ENCODE measurements at places on chromosomes 12 and 14. TPM values are rescaled to one million over a fixed set of nuclear protein-coding genes. Genes with fewer than 3 reads are reported as not detected.

MYO1H gene
- not detected for total RNA-seq

MYF5 gene
- not detected for total RNA-seq

KRT6C gene
- total RNA-seq, result not detected

SLIRP gene
- total RNA-seq, result 323 TPM

CIDEB gene
- not detected for total RNA-seq

FBXL14 gene
- 9.1 TPM for total RNA-seq

NPAS3 gene
- 1.9 TPM for total RNA-seq

SAV1 gene
- total RNA-seq, result 10.6 TPM

TMEM119 gene
- total RNA-seq, result 24.2 TPM

RPL10L gene
- total RNA-seq, result not detected

- DNase-seq, result no peak
Observed at GRCh38 chr12:27210187-27210586, 33.9 kb upstream of the STK38L start.

DNA sequence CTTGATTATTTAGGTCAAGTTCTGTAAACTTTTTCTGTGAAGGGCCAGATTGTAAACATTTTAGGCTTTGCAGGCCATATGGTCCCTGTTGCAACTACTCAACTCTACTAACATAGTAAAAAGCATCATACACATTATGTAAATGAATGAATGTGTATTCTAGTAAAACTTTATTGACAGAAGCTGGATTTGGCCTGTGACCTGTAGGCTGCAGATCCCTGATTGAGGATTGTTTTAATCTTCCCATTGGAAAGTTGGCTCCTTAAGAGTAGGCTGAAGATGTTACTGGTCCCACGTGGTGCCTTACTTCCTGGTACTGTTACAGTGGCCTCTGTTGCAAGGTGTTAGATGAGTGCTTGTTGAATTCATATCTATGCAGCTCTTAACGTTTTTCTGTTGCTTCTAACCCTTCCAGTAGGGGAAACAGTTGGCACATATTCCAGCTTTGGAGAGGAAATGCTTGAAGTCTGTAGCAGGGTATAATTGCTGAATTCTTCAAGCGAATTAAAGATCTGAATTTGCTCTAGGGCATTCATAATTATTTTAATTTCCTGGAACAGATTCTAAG, 133.6 kb upstream of the DNM1L start:
- no peak for DNase-seq

DNA sequence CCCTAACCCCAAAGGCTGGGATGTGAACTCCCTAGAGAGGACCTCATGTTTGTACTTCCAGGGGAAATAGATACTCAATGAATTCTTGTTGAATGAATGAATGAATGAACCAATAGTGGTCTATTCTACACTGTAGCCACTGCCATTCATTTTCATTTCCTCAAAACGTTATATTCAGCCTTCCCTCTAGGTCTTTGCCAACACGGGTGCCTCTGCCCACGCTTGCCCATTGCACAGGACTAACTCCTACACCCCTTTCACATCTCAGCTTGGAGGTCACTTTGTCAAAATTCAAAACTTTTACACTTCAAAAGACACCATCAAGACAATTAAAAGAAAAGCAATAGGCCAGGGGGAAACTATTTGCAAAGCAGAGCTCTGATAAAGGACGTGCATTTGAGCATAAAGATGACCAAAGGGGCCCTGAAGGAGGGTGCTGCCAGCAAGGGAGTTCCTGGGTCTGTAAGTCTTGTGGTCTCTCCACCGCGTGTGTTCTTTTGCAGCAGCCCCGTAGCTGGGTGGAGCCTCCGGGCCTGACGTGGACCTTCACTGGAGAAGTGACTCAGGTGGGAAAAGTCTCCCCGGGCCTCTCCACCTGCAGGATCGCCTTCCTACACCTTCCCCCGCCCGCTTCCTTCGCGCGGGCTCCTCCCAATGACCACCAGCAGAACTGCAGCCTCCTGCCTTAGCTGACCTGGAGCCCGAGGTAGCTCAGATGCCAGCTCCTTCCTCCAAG, 31.5 kb downstream of the TMEM63C start:
- peak; percentile 17 for DNase-seq

- DNase-seq, result no peak
Observed at GRCh38 chr14:83425138-83425537, 1891.5 kb upstream of the SEL1L start.

GRCh38 chr12:24993793-24994192, 44.9 kb upstream of the BCAT1 start:
- DNase-seq, result no peak

GRCh38 chr12:52230364-52231281, 2.4 kb upstream of the KRT7 start:
- DNase-seq, result peak; percentile 98

GRCh38 chr14:101939646-101940170, 24.7 kb upstream of the DYNC1H1 start:
- DNase-seq, result no peak

- DNase-seq, result no peak
Observed at GRCh38 chr12:89383235-89384049, 31.1 kb upstream of the DUSP6 start.

DNA sequence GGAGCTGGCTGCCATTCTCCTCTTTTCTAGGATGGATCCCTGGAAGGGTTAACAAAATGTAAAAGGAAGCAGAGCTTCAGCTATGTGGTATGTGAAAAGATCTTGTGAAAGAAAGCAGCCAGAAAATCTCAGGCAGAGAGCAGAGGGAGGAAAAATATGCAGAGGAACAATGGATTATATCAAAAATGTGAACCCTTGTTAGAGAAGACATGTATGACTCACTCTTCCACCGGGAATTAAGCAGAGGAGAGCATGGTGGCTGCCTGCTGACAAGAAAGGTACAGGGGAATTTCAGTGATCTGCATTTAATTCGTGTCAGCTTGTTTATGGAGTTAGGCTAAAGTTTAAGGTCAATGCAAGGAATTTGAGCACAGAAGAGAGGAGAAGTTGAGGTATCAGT, 46.3 kb downstream of the KCNA1 start:
- DNase-seq, result no peak

Data from MG63 (cell line).